ENCODE measurements at places on chromosomes 6 and 20.

- DNase-seq: no peak
These were observed 46.3 kb upstream of the CD93 start for GRCh38 chr20:23132293-23132929.

DNA sequence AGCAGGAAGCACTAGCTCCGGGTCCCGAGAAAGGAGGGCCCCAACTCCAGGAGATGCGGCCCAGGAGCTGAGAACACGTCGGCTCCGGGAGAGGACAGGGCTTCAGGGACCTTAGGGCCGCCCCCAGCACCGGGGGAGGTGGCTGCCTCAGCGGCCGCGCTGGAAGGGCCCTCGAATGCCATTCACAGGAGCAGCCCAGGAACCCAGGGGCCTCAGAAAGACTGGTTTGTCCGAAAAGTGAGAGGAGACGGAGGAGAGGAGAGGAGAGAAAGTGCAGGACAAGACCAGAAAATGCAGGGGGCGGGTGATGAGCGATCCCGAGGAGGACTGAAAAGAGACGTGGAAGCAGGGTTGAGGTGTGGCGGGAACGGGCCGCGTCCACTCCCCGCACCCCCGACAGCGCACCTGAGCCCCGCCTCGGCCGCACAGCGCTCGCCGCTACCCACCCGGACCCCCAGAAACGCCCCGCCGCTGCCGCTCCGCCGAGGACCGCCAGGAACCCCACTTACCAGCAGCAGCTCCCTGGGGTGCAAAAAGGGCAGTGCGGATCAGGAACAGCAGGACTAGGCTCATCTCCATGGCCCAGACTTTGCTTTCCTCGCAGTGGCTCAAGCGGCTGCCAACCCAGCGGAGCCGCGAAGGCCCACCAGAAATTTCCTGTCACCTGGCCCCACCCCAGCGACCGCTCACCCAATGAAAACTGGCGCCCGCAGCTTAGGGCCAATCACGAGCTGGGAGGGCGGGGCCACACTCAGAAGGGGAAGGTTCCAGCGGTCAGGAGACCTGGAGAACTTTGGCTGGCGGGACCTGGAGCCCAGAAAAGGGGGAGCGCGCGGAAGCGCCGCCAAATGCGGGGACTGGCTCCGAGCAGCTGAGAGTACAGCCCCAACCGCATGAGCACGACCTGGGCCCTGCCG is 25.4 kb downstream of the HLA-F start:
- DNase-seq: no peak

- peak; percentile 90 for DNase-seq
These were observed 2.1 kb upstream of the DDX27 start for GRCh38 chr20:49216991-49217578.

- DNase-seq: no peak
These were observed 68.6 kb downstream of the BCKDHB start for GRCh38 chr6:80174900-80175572.

DNA sequence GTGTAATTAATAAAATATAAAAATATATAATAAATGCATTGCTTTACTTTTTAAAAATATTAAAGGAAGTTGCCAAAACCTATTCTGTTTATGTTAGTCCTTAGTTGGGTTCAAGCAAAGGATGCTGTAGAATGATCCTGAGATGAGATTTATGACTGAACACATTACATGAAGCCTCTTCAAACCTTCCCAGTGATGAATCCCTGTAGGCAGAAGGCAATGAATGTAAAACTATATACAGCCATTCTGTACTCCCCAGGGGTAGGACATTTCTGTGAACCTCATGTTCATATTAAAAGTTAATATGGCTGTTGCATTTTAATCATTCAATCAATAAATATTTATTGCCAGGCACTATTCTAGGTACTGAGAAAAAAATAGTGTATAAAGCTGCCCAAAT is 166.0 kb downstream of the RFPL4B start:
- DNase-seq: no peak

DNA sequence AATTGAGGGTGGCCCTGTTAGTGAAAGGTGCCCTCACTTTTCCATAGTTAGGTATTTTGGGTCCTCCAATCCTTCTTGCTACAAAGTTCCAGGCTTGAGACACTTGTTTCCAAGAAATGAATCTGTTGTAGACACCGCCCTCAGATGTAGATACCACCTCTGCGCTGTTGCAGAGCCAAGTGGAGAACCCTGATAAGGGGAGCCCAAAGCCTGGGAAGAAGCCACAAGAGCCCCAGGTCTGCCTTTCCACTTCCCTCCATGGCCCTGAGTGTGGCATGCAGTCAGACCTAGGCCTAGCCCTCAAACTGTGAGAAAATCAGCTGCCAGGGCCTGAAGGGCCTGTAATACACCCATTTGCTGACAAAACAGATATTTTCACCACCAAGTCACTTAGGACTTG is 37.1 kb downstream of the DTD1 start:
- no peak for DNase-seq

- no peak for DNase-seq
These were observed 354.4 kb downstream of the PRKN start for GRCh38 chr6:162373192-162373591.

DNA sequence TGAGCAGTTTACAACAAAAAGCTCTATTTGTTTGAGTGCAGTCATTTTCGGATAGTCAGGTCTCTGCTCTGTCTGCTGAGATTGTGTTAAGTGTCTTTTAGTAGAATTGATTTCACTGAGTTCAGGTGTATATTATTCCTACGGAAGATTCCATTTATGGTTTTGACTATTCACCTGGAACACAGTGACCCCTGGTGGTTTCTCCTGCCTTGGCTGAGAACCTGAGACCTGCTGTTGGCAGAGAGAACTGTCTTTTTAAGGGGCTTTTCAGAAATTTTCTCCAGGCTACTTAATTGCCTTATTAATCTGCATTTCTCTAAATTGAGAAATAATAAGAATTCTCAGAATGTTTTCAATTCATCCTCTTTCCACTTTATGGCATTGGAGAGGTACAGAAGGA is 508.0 kb downstream of the TBC1D32 start:
- DNase-seq: peak; percentile 13

- DNase-seq: no peak
These were observed 555.6 kb downstream of the CD83 start for GRCh38 chr6:14673201-14673600.

DNA sequence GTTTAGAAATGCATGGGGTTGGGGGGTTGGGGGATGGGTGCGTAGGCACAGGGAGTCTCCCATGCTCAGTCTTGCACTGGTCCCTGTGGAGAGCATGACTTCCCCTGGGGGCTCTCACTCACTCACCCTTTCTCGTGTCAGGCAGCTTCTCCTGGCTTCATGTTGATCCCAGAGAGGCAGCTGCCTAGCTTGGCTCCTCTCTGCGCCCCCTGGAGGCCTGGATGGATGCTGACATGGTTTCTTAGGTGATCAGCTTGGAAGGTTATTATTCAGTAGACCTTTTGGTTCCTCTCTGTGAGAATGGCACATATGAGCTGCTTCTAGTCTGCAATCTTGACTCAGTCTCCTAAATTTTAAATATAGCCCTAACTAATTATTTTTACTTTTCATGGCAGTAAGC is 109.3 kb upstream of the FAM83B start:
- peak; percentile 18 for DNase-seq

GRCh38 chr6:125370343-125370742 is 68.6 kb upstream of the HDDC2 start:
- DNase-seq: no peak

- peak; percentile 8 for DNase-seq
These were observed 8.3 kb downstream of the PHF3 start for GRCh38 chr6:63643862-63644261.

- no peak for DNase-seq
These were observed 223.9 kb downstream of the PRL start for GRCh38 chr6:22072949-22073348.

DNA sequence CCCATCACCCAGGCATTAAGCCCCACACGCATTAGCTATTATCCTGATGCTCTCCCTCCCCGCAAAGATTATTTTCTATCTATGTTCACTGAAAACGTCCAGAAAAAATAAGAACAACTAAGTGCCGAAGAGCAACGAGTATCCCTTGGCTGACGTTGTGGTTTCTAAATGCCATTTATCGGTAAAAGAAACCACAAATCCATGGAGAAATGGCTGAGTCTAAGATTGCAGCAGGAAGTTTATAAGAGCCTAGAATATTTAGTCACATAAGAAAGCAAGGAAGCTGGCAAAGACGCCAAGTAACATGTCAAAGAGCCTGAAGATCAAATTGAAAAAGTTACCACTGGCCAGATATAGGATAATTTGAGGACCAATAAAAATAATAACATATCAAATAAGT is 18.1 kb upstream of the NOX3 start:
- DNase-seq: no peak

DNA sequence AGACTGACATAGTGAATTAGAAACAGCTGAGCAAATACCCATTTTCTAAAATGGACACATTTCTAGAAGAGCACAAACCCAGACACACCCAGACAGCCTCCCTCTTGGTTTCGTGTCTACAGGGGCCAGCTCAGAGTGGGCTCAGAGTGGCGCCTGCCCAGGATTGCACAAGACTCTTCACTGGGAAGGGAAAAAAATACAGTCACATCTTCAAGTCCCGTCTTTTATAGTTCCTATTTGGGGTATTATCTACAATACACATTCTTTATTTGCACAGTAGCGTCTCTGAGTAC is 246.1 kb upstream of the AFDN start:
- DNase-seq: no peak

DNA sequence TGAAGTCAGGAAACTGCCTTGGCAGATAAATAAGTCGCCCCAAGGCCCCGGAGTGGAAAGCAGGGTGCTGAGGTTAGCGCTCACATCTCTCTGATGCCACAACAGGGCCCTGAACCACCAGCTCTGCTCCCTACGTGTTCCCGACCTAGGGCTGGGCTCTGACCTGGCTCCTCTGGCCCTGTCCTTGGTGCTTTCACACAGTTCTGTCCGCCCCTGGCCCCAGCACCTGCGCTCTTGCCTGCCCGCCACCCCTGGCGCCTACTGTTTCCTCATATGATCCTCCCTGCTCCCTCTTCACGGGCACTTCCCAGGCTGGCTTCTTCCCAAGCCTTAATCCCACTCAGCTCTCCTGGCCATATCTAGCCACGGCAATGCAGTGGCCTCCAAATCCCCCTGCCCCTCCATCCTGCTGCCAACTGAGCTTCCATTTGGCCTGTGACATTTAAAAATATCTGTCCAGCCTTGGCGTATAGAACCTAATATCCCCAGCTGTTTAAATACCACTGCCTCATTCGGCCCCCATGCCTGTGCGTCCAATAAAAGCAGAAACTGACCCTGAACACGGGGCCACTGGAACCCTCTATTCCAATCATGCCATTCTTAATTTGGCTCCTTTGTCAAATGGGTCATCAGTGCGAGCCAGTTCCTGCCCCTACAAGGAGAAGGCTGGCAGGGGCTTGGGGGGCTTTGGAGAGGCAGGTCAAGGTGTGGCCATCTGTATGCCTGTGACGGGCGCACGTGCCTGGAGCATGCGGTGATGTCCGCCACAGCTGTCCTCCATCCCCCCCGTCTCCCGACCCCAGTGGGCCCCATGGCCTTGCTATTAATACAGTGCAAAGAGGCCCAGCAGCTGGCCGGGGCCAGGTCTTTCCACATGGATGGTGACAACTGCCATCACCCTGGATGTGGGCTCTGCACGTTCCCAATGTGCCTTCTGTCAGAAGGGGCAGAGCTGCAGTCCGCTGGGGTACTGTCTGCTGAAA is 27.7 kb downstream of the GNAS-AS1 start:
- DNase-seq: no peak

GRCh38 chr20:11431621-11432020 is 486.1 kb upstream of the BTBD3 start:
- DNase-seq: no peak

DNA sequence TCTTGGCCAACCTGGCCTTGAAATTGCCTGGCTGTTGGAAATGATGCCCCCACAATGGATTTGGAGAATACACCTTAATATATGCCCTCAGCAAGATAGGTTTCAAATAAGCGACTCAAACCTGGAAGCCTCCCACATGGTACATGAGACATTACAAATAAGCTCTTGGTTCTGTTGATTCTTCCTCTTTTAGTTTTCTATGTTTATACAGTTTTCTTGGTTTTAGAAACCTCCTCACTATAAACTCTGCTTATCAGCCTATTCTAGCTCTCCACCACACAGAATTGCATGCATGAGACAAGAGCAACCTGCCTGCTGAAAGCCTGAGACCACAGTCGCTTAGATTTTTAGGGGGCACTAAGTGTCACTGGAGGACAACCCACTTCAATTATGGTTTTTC is 108.8 kb upstream of the PREP start:
- no peak for DNase-seq

DNA sequence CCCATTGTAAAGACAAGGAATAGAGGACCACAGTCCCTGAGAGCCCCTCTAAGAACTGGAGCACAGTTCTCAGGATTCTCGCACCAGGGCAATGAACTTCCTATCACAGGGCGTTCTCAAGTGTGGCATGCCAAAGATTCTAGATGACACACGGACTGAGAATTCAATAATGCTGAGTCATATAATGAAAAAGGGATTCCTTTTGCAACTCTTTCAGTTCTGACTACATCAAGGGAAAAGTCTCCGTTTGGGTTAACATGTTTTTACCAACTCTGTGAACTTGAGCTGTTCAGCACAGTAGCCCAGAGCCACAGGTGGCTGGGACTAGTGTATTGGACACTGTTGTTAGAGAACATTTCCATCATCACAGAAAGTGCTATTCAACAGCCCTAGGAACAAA is 3.4 kb downstream of the MED20 start:
- DNase-seq: no peak

DNA sequence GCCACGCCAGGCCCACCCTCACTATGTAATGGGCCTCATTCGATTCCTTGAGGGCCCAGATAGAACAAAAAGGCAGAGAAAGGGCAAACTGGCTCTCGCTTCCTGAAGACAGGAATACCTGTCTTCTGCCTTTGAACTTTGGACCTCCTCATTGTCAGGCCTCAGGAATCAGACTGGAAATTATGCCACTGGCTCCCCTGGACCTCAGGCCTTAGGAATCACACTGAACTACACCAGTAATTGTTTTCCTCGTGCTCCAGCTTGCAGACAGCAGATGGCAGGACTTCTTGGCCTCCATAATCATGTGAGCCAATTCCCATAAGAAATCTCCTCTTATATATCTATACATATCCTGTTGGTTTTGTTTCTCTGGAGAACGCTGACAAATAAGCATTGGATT is 258.6 kb upstream of the KCNG1 start:
- no peak for DNase-seq

DNA sequence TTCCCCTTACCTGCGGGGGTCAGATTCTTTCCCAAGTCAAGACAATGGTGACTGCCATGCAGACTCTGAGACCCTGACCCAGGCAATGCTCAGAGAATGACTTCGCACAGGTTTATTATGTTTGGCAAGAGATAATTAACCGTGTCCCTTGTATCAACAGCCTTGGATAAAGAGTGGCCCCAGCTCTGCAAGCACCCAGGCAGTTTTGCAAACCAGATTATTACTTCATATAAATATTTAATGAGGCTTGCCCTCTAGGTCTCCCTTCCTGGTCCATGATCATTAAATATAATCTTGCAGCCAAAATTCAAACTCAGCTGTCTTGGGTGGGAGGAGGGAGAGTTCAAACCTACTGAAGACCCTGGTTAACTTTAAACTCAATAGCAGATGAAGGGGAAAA is 156.5 kb downstream of the ANKRD60 start:
- no peak for DNase-seq

DNA sequence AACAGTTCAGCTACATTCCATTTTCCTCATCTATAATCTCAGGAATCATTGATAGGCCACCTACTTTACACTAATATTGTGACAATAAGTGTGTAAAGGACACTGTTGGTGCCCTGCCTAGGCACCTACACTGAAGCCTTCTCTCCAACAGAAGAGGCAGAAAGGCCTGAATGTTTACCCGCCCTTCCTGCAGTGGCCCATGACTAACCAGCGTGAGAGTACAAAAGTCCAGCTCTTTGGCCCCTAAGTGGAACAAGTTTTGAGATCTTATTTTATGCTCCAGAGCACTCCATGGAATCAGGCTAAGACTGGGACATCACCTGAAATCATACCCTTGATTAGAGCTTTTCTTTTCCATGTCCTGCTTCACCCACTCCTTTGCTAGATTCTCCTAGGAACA is 359.7 kb downstream of the ARHGAP18 start:
- DNase-seq: no peak

Measured in DND-41 (cell line).